ENCODE measurements at places on chromosomes 1 and 21. TPM values are rescaled to one million over a fixed set of nuclear protein-coding genes. Genes with fewer than 3 reads are reported as not detected.
A peak's percentile ranks its signal among the peaks of the same experiment; 100 is the strongest.

GRCh38 chr1:156868341-156868740, 7.7 kb downstream of the NTRK1 start:
- no peak for DNase-seq

DNA sequence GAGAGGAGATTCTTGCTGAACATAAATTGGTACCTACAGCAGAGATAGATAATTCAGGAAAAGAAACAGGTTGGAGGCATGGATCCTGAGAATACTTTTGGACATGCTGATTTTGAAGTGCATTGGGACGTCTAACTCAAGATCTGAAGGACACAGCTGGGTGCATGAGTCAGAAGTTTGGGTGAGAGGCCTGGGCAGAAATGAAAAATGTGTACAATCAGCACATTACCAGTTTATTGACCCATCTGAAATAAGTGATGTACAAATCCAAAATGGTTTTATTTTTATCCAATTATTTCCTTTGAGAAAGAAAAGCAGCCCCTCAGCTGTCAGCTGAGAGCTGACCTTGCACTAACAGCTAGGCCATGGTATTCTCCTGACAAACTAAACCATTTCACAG, 975.2 kb upstream of the B3GALT2 start:
- DNase-seq = no peak

DNA sequence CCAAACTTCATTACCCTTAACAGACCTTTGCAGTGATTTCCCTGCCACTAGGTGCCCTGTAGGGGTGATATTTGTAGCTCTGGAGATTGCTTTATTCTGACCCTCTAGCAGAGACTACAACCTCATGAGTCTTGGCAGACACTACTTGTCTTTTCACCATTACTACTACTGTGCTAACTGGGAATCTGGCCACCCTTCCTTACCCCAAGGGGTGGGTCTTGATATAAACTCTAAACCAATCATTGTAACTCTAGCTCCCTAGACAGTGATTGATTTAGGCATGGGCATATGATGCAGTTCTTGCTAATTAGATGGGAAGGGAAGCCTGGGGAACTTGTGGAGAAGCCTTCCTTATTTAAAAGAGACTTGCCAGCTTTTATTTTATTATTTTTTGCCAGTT, 3.9 kb downstream of the KPNA6 start:
- no peak for DNase-seq

DNA sequence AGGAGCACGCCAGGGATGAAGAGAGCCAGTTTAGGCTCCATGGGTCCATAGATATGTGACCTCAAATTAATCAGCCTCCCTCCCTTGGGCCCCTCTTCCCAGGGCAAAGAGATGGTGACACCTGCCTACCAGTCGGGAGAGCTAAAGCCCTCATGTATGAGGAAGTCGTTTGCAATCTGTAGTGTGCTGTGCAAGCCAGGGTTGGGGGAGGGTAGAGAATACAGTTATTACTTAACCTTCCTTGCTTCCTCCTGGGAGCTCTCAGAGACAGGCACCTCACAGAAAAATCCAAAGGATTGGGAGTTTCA, 4.0 kb downstream of the PGLYRP4 start:
- peak; percentile 69 for DNase-seq

DNA sequence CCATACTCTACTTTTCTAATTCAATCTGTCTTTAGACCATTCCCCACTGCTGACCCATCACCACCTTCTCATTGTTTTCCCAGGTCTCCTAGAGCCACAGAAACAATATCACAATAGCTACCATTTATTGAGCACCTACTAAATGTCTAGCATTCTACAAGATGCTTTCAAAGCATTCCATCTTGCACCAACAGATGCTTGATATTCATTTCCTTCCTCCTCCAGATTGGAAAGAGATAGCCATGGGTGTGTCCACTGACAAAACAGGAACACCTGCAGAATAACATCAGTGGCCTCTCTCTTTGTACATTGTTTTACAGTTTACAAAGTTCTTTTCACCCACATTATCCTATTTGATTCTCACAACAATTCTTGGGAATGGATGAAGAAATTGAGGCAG, 2.2 kb downstream of the RAB3B start:
- DNase-seq = no peak

Gene RXFP4
- not detected for total RNA-seq

Gene ZNF684
- total RNA-seq = 1.5 TPM
